ENCODE measurements at places on chromosomes 12 and 14.

DNA sequence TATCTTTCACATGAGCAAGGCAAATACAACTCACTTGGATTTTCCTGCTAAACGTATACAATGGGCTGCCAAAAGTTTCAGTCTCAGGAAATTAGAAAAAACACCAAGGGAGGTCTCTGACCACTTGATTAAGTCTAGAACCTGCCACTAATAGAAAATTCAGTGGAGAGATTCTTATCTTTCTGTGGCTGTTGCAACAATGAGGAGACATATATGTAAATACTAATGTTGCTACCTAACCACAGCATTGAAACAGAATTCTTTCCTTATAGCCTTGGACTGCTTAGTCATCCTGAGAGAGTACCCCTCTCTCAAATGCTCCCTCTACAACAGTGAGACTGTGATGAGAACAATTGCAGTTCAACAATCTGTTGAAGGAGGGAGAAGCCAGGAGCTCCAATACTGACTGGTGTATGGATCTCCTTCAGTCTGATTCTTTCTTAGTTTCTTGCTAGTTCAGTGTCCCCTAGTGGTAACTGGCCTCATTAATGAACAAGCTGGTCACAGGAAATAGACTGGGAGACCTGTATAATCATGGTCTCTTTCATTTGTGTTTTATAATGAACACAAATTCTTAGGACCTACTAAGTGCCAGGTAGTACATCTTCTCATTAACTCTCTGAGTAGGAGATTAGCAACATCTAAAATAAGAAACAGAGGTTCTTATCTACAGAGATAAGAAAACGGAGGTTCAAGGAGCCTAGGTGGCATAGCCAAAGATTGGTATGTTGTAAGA lies 164.5 kb downstream of the SLC38A4 start:
- DNase-seq = no peak

DNA sequence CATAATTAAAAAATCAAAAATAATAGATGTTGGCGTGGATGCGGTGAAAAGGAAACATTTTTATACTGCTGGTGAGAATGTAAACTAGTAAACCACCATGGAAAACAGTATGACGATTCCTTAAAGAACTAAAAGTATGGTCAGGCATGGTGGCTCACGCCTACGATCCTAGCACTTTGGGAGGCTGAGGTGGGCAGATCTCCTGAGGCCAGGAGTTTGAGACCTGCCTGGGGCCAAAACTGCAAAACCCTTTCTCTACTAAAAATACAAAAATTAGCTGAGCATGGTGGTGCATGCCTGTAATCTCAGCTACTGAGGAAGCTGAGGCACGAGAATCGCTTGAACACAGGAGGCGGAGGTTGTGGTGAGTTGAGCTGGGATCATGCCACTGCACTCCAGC lies 195.7 kb upstream of the BMP4 start:
- no peak for DNase-seq

- DNase-seq = no peak
Measured at GRCh38 chr12:101862245-101862644, 15.1 kb upstream of the DRAM1 start.

- no peak for DNase-seq
Measured at GRCh38 chr12:54197431-54197909, 8.7 kb upstream of the SMUG1 start.
